ENCODE measurements at places on chromosomes 3 and 15.
A peak's percentile ranks its signal among the peaks of the same experiment; 100 is the strongest.

DNA sequence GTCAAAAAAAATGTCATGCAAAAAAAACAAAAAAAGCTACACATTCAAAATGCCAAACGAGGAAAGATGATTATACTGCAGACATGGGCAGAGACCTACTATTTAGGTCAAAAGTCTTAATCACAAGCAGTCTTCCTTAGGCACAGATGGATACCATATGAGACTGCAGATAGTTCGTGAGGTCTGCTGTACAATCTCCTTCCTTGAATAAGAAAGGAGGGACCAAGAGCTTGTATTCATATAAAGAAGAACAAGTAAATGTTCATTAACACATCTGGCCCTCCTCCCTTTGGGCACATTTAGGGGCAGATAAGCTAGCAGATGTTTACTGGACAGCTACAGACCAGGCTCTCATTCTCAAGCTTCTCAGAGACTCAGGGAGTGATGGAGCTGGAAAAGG lies 45.3 kb downstream of the ANXA2 start:
- no peak for DNase-seq

DNA sequence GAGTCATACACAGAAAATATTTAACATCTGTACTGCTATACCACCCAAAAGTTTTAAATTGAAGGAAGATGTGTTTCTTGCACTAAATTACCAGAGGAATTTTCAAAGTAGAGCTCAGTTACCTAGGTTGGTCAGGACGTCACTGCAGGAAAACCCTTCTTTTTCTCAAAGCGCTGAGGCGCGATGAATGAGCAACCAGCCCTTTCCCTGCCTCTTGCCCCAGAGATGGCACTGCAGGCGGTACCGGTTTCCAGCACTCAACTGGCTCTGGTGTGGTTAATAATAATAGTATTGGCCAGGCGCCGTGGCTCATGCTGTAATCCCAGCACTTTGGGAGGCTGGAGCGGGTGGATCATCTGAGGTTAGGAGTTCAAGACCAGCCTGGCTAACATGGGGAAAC lies 49.3 kb downstream of the HES1 start:
- no peak for DNase-seq

- no peak for DNase-seq
These were observed 80.9 kb downstream of the LRRC3B start for GRCh38 chr3:26703519-26703918.

GRCh38 chr15:58399739-58400138 lies 32.1 kb upstream of the LIPC start:
- no peak for DNase-seq

DNA sequence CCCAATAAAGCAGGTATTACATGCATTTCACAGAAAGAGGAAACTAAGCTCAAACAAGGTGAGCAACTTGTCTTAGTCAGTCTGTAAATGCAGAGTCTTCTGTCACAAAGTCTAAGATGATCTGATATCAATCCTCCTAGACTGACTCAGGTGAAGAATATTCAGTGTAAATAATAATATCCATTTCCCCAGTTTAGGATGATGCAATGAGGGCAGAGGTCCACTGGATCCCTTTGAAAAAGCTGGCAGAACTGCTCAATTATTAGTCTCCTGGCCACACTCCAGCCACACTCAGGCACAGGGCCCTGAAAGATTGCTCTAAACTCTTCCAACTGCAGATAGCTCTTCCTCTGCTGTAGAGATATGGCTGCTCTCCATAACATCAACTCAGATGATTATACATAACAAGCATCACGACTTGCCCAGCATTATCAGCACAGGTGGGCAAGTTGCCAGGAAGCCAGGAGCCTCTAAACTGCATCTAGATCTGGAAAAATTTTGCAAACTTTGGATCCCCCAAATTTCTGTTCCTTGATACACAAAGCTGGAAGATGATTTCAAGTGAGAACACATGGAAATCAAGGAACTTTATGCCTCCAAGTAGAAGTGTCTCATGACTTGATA lies 129.8 kb upstream of the CPNE4 start:
- DNase-seq: no peak

DNA sequence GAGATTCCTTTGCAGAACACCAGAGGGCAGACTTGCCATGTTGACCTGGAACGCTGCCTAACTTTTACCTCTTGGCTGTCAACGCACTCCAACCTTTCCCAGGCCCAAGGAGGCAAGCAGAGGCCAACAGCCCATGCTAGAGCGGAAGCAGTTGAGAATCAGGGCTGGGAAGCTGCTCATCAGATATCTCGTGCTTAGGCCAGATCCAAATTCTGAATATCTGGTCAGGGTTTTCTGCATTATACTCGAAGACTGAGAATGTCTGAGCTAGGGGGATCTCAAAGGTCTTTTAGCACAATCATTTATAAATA lies 2.5 kb downstream of the XIRP1 start:
- DNase-seq: peak; percentile 11

DNA sequence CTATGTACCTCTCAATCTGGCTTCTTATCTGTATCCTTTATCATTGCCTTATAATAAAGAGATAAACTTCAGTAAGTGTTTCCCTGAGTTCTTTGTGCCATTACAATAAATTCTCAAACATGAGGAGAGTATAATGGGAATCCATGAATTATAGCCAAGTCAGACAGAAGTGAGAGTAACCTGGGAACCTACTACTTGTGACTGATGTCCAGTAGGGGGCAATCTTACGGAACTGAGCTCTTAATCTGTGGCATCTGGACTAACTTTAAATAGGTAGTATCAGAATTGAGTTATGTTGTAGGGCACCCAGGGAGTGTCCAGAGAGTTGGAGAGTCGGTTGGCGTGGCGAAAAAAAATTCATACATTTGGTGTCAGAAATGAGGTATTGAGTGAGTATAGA lies 542.6 kb downstream of the ZBBX start:
- DNase-seq: peak; percentile 43

DNA sequence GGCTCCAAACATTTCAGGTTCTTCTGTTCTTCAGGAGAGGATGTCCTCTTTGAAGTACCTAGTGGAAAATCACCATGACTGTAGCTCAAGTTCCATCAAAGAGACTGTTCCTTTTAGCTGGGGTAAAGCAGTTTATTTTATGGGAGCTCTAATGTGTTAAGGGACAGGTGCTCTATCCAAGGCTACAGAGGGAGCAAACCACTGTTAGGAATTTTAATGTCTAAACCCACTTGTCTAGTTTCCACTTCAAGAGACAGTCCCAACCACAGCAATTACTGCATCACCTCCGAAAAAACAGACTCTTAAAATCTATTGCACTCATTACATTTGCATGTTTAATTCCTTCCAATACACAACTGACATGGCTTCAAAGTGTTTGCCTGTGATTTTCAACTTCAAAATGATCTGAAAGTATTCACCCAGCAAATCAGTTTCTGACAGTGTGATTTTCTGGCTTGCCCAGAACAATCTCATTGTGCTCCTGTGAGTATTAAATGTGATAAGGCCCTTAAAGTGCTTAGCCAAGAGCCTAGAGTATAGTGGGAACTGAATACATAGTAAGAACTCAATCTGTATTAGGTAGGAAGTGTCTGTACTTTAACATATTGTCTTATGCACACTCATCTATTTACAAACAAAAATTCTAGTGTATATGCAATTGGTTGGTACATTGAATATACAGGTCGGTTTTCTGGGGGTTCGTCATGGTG lies 266.5 kb upstream of the CCDC54 start:
- DNase-seq: no peak

All from NCI-H526 (cell line).